ENCODE measurements at places on chromosomes 4 and X.
A peak's percentile ranks its signal among the peaks of the same experiment; 100 is the strongest.

- no peak for DNase-seq
Observed at GRCh38 chr4:7415927-7416686, 18.6 kb downstream of the PSAPL1 start.

DNA sequence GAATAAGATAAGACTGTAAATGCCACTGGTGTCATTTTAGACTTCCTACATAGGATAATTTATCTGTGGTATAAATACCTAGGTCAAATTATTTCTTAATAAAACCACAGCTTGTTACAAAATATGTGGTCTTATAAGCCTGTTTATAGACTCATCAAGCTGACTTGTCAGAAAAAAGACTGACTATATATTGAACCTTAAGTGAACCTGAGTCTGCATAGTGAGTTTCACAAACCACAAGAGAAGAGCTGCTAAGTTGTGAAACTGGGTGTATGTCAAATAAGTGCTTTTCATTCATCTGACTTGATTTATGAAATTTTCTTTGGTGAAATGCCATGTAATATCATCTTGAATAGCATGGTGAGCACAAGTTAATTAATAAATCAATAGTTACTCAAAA lies 48.4 kb upstream of the TMPRSS11A start:
- no peak for DNase-seq

DNA sequence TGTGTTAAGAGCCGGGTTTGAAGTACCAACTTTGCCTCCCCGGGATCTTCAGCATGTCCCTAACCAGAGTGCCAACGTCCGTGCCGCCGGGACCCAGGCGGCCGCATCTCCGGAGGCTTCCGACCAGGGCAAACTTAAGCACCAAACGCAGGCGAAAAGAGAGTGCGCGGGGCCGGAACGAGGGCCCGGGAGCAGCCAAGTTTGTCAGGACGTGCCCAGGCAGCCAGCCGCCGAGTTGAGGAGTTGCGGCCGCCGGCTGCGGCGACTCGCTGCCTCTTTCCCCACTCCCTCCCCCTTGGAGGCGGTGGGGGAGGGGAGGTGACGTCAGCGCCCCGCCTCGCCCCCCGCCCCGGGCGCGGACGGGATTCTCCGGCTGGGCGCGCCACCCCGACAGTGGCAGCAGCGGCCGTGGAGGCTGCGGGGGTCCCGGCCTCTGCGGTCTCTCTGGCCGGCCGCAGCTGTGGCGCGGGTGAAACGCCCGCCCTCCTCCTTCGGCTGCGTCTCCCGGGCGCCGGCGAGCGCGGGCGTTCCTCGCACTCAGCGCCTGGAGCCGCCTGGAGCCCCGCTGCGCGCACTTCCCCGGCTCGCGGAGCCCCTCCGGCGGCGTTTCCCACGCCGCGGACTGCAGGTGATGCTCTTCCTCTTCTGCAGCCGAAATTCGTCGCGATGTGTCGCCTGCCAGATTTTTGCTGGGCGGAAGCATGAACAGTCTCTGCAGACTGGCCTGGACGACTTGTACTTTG lies 2.9 kb upstream of the FAT1 start:
- peak; percentile 80 for DNase-seq

DNA sequence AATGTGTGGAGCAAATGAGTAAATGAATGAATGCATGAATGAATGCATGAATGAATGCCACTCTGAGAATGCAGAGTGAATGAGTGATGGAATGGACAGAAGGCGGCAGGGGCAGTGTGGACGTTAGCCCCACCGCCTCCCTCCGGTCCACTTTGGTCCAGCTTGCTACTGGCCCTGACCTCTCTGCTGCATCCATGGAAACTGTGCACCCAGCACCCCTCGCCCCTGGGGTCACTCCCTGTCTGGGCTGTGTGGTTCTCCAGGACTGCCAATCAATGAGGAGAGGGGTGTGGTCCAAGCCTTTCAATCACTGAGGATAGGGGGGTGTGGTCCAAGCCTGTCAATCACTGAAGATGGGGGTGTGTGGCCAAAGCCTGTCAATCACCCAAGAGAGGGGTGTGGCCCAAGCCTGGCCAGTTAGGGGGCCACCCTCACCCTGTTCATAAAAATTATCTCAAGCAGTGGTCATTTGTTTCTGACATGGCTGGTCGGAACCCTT lies 39.2 kb upstream of the ASMTL start:
- peak; percentile 3 for DNase-seq

DNA sequence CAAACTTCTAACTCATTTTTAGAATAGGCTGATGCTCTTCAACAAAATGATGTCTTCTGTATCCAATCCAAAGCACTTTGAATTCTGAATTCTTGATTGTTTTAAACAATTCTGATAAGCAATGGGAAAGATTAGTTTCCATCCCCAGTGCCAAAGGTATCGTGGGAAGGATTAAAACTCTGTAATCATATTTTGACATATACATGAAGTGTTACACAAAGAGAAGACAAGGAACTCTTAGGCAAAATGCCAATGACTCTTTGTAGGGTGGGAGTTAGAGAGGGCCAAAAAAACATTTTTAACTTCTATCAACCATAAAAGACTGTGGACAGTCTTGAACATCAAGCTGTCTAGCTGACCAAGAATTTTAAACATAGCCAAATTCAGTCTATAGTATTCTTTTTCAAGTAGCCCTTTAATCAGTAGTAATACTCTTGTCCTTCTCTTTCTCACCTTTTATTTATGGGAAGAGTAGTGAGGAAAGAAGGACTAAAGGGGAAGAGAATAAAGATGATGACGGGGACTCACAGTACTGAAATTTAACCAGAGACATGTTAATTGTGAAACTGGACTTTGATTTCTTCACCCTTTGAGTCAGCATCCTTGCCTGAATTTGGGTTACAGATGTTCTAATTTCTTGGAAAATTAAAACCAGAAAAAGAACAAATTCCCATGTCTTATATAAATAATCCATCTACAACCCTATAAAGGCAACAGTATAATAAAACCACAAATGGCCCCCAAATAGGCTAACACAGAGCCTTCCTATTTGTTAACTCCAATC lies 51.8 kb upstream of the VEGFD start:
- DNase-seq: peak; percentile 2

Measured in fibroblast of skin of right quadriceps (primary cell).